Aorta (tissue), 5 donors: ENCODE measurements at places on chromosomes 3 and 15. TPM values are rescaled to one million over a fixed set of nuclear protein-coding genes. Genes with fewer than 3 reads are reported as not detected.

DNA sequence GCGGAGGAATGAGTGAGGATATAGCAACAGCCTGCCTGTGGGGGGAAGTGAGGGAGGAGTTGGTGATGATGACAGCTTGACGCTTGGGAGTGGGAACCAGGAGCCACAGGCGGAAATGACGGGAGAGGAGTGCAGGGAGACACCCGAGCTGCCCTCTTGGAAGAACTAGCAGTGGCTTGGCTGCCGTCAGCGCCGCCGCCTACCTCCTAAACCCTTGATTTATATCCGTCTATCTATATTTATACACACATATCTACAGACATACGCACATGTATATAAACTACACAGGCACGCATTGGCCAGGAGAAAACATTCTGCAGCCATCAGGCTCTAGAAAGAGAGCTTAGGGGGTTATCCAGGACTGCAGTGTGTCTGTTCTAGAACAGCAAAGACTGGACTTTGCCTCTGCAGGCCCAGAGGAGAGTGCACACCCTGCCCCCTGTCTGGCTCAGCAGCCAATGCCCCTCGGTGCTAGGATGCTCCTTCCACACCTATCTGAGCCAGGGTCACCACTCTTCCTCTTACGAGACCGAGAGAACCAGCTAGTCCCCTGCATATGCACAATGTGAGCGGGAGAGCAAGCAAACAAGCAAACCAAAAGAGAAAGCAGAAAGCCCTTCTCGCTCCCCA lies 45.3 kb upstream of the MAGEF1 start:
- H3K27ac ChIP-seq = no peak overlapping the region
- peak; percentile 87 for DNase-seq
- H3K4me3 ChIP-seq = no peak overlapping the region

GRCh38 chr3:142273501-142273900 lies 48.1 kb upstream of the GK5 start:
- H3K27me3 ChIP-seq = no peaks in the 10 kb centered on the region
- DNase-seq = no peak
- H3K4me3 ChIP-seq = no peak overlapping the region
- H3K27ac ChIP-seq = no peak overlapping the region
- H3K36me3 ChIP-seq = no peaks in the 10 kb centered on the region
- H3K4me1 ChIP-seq = peaks cover 5% of the 10 kb centered on the region

GRCh38 chr3:128725547-128726022 lies 398 bp upstream of the RAB7A start:
- H3K4me1 ChIP-seq = peaks cover 7% of the 10 kb centered on the region
- DNase-seq = no peak
- H3K27me3 ChIP-seq = no peaks in the 10 kb centered on the region
- no peaks in the 10 kb centered on the region for H3K36me3 ChIP-seq

GRCh38 chr3:60246361-60246760 lies 1004.9 kb downstream of the FHIT start:
- no peaks in the 10 kb centered on the region for H3K4me1 ChIP-seq
- H3K27ac ChIP-seq = no peak overlapping the region
- H3K36me3 ChIP-seq = no peaks in the 10 kb centered on the region
- no peaks in the 10 kb centered on the region for H3K27me3 ChIP-seq

- H3K4me3 ChIP-seq = no peak overlapping the region
- no peaks in the 10 kb centered on the region for H3K4me1 ChIP-seq
These were observed 148.1 kb downstream of the SNRK start for GRCh38 chr3:43434431-43434830.

DNA sequence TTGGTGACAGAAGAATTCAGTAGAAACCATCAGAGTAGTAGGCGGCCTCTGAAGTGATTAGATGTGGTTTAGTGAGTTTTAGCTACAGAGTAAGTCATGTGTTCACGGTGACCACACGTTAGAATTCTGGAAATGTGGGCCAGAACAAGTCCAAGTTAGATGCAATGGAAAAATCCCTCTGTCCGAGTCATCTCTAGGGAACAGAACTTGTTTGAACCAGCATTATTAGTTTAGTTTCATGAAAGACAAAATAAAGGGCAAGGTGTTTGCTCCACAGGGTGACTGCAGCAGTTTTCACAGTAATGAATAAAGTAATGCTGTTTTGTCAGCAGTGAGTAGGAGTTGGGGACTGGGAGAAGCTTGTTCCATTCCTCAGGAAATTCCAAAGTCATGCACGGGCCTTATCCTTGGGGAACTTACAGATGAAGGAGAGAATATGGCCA lies 100.2 kb downstream of the CGNL1 start:
- H3K27me3 ChIP-seq = no peaks in the 10 kb centered on the region
- no peak overlapping the region for H3K4me3 ChIP-seq
- DNase-seq = no peak
- no peaks in the 10 kb centered on the region for H3K36me3 ChIP-seq

- no peak overlapping the region for H3K27ac ChIP-seq
- peaks cover 2% of the 10 kb centered on the region for H3K27me3 ChIP-seq
- no peak for DNase-seq
These were observed 174.7 kb upstream of the CNTN3 start for GRCh38 chr3:74789111-74789510.

DNA sequence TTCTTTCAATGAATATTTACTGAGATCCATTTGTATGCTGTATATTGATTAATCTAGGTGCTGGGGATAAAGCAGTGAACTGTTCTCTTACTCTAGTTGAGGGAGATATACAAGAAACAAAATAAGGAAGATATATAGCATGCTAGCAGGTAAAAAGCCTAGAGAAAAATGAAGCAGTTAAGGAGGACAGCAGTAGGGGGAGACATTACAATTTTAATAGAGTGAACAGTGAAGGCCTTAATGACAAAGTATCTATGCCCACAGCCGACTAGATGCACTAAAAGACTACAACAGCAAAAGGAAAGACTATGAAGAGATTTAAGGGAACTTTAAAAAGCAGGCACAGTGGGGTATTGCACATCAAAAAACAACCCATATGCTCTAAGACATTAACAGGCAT lies 81.4 kb downstream of the XRN1 start:
- peaks cover 3% of the 10 kb centered on the region for H3K36me3 ChIP-seq
- no peaks in the 10 kb centered on the region for H3K4me1 ChIP-seq
- no peak overlapping the region for H3K27ac ChIP-seq
- H3K27me3 ChIP-seq = no peaks in the 10 kb centered on the region

The ATP8B4 gene
- total RNA-seq = 43.9 TPM

The GOLGA8H gene
- total RNA-seq = 1.3 TPM

The OXNAD1 gene
- total RNA-seq = 7.4 TPM

The RETNLB gene
- total RNA-seq = not detected

The GPR171 gene
- total RNA-seq = 1.2 TPM

The RTP3 gene
- total RNA-seq = not detected

The ZKSCAN7 gene
- total RNA-seq = 3.5 TPM
